ENCODE measurements at places on chromosomes 13 and 19. TPM values are rescaled to one million over a fixed set of nuclear protein-coding genes. Genes with fewer than 3 reads are reported as not detected.
A peak's percentile ranks its signal among the peaks of the same experiment; 100 is the strongest.

GRCh38 chr19:18117692-18118378 is 20.3 kb downstream of the MAST3 start:
- DNase-seq: peak; percentile 97
- H3K27ac ChIP-seq: peak overlapping the region; percentile 84
- peak overlapping the region; percentile 74 for H3K4me3 ChIP-seq
- no peaks in the 10 kb centered on the region for H3K27me3 ChIP-seq
- peaks cover 35% of the 10 kb centered on the region for H3K4me1 ChIP-seq
- H3K36me3 ChIP-seq: peaks cover 3% of the 10 kb centered on the region

GRCh38 chr19:17757125-17757524 is 5.8 kb downstream of the FCHO1 start:
- peaks cover 52% of the 10 kb centered on the region for H3K36me3 ChIP-seq
- H3K27ac ChIP-seq: no peak overlapping the region
- H3K4me1 ChIP-seq: peaks cover 38% of the 10 kb centered on the region
- H3K27me3 ChIP-seq: no peaks in the 10 kb centered on the region

DNA sequence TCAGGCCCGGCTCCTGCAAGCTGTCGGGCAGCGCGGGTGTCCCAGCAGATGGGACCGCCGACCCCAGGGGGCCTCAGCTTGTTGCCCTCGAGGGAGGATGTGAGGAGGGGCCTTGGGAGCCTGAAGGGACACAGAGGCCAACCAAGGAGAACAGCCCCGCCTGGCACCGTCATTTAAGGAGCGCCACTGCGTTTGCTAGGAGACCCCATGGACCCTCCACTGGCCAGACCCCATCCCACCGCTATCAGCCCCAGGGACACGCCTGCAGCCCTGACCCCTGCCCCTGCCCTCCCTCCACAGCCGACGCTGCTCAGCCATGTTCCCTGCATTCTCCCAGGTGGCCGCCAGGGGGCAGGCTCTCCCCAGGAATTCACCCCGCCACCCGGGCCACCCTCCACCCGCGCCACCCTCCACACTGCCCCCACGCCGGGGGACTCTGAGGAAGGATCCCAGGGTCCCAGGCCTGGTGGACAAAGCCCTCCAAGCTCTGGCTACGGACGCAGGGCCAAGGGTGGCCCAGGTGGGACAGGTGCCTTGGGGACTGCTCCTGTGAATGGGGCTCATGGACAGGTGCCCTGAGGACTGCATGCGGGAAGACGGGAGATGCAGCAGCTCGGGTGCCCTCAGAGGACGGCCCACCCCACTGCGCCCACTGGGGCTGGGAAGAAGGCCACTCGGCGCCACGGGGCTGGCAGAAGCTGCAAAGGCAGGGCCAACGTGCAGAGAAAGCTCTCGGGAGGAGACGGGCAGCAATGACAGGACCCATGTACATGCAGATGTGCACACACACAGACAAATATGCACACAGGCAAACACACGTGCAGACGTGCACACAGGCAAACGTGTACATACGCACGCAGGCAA is 34.4 kb downstream of the PIP5K1C start:
- peaks cover 9% of the 10 kb centered on the region for H3K4me1 ChIP-seq
- no peaks in the 10 kb centered on the region for H3K27me3 ChIP-seq
- H3K36me3 ChIP-seq: peaks cover 2% of the 10 kb centered on the region

GRCh38 chr19:49413348-49413747 is 9.9 kb downstream of the PTH2 start:
- no peaks in the 10 kb centered on the region for H3K27me3 ChIP-seq
- no peaks in the 10 kb centered on the region for H3K36me3 ChIP-seq
- H3K4me1 ChIP-seq: peaks cover 38% of the 10 kb centered on the region
- no peak overlapping the region for H3K27ac ChIP-seq

DNA sequence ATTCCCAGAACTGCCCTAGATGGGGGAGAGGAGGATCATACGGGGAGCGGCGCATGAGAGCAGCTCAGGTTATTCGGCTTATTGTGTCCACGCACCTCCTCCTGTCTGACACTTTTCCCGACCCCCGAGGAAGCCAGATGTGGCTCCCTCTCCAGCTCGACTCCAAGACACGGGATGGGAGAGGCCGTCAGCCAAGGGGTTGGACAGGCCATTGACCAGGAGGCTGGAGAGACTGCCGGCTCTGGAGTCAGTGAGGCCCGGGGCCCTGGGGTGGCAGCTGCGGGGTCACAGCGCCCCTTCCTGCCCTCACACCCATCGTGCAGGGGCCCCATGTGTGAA is 2.9 kb downstream of the DMKN start:
- H3K36me3 ChIP-seq: no peaks in the 10 kb centered on the region
- H3K27me3 ChIP-seq: peaks cover 39% of the 10 kb centered on the region

DNA sequence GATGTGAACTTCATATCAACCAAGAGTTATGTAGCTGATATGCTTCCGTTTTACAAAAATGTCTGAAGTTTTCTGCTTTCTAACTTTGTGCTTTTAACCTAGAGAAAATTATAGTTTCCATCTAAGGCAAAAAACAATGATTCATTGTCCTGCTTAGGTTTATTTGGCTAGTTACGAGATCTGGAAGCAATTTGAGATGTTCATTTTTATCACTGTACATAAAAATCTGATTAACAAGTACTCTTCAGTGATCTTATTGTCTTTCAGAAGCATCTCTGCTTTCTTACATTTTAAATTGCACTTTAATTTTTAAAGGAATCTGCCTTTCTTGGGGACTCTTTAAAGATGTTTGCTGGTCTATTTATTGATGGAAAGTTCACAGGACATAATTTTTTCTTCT is 188.1 kb downstream of the RFC3 start:
- H3K27me3 ChIP-seq: no peaks in the 10 kb centered on the region
- H3K4me1 ChIP-seq: no peaks in the 10 kb centered on the region
- no peak overlapping the region for H3K27ac ChIP-seq
- H3K36me3 ChIP-seq: no peaks in the 10 kb centered on the region
- no peak for DNase-seq

DNA sequence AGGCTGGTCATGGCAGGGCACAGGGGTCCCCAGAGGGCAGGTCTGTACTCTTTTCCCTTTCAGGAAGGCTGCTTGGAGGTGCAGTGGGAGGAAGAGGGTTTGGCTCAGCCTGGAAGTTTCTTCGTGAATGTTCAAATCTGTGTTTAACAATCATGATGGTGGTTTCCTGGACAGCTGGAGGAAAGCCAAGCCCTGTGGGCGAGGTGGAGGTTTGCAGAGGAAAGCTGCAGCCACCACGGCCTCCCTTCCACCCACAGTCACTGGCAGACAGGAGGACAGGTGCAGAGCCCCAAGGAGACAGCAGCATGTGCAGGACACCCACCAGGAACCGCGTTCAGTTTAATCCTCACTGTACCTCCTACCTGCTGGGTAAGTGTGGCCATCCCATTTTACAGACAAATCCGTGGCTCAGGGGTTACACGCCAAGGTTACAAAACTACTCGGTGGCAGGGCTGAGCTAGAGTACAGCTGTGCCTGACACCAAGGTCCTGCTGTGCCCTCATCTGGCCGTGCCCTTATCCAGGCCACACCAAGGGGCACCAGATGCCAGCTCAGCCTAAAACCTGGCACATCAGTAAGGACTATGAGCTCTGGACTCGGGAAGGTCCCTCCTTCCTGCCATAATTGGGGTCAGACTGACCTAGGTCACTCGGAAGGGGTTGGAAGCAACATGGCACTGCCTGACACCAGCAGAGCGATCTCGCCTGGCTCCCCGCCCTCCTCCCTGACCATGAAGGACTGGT is 34.1 kb downstream of the SUGP2 start:
- H3K4me1 ChIP-seq: peaks cover 22% of the 10 kb centered on the region
- no peak for DNase-seq
- no peak overlapping the region for H3K4me3 ChIP-seq
- H3K27me3 ChIP-seq: no peaks in the 10 kb centered on the region
- no peak overlapping the region for H3K27ac ChIP-seq

- H3K27me3 ChIP-seq: no peaks in the 10 kb centered on the region
- no peak overlapping the region for H3K27ac ChIP-seq
- no peak overlapping the region for H3K4me3 ChIP-seq
- DNase-seq: no peak
- peaks cover 43% of the 10 kb centered on the region for H3K36me3 ChIP-seq
Measured at GRCh38 chr19:47168065-47168464, 37.4 kb downstream of the SAE1 start.

DNA sequence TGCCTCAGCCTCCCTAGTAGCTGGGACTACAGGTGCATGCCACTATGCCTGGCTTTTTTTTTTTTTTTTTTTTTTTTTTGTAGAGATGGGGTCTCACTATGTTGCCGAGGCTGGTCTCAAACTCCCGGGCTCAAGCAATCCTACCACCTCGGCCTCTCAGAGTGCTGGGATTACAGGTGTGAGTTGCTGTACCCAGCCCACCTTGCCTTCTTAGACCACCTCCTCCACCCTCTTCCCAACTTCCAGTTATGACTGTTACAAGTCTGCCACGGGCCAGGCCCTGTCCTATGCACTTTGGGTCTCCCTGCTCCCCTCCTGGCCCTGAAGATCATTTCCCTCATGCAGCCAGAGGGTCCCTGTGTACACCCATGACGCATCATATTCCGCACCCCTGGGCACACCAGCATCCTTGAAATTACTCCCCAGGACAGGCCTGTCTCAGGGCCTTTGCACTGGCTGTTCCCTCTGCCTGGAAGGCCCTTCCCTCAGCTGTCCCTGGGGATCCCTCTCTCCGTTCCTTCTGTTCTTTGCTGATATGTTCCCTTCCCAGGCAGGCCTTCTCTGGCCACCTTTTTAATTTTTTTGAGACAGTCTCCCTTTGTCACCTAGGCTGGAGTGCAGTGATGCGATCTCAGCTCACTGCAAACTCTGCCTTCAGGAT is 3.0 kb downstream of the LGALS4 start:
- H3K36me3 ChIP-seq: no peaks in the 10 kb centered on the region
- DNase-seq: no peak
- peaks cover 6% of the 10 kb centered on the region for H3K4me1 ChIP-seq
- H3K27ac ChIP-seq: no peak overlapping the region
- no peak overlapping the region for H3K4me3 ChIP-seq
- H3K27me3 ChIP-seq: no peaks in the 10 kb centered on the region

GRCh38 chr19:53876651-53877224 is 5.3 kb upstream of the PRKCG start:
- peak overlapping the region; percentile 40 for H3K27ac ChIP-seq
- H3K4me1 ChIP-seq: peaks cover 60% of the 10 kb centered on the region
- H3K4me3 ChIP-seq: no peak overlapping the region
- no peak for DNase-seq

DNA sequence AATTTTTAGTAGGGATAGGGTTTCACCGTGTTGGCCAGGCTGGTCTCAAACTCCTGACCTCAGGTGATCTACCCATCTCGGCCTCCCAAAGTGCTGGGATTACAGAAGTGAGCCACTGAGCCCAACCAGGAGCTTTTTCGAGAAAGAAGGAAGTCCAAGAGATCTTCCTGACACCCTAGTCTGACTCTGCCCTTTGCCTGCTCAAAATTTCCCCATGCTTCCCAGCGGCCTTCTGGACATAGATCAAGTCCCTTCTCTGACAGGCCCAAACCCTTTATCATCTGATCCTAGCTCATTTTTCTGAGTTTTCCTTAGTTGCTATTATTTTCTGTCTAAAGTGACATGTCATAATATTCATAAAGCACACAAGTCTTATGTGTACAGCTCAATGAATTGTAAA is 1.5 kb upstream of the BAX start:
- no peaks in the 10 kb centered on the region for H3K27me3 ChIP-seq
- no peak overlapping the region for H3K27ac ChIP-seq
- no peak overlapping the region for H3K4me3 ChIP-seq

Gene LYPD3
- total RNA-seq: 2.1 TPM

Gene REEP6
- 2.7 TPM for total RNA-seq

Gene ABHD13
- 4.4 TPM for total RNA-seq

Gene INSL3
- 9.7 TPM for total RNA-seq

Data from activated CD4-positive, alpha-beta T cell treated with anti-CD3 and anti-CD28 coated beads for 36 hours (primary cell).